Activated naive CD4-positive, alpha-beta T cell treated with anti-CD3 and anti-CD28 coated beads for 36 hours (primary cell): ENCODE measurements at places on chromosomes 2 and 18.

DNA sequence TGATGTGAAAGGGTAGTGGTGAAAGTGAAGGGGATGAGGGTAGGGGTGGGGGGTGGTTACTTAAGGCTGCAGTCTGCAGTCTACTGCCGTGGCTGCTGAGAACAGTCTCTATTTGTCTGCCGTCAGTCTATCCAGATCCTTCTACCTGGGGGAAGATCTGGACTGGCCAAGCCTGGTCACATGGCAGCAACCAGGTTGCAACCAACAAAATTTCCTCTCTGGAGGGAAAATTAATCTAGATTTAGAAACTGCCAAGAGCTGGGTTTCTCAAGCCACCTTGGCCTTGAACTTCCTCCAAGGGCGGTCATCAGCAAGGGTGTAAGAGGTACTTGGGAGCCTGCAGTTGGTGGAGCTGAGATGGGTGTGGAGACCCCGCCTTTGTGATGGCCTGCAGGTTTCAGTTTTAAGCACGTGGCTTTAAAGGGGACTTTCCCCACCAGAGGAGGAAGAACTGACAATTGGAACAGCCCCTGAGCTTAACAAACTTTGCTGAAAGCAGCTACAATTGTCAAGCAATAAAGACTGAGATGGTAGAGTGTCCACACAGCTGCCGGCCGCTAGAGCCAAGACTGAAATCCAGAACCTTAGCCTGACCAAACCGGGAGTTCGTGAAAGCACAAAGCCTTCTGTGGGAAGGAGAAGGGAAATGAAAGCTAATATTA lies 31.4 kb upstream of the KCMF1 start:
- DNase-seq, result peak; percentile 78
- peaks cover 2% of the 10 kb centered on the region for H3K36me3 ChIP-seq
- no peaks in the 10 kb centered on the region for H3K27me3 ChIP-seq
- H3K4me3 ChIP-seq, result peak overlapping the region; percentile 72

- no peaks in the 10 kb centered on the region for H3K36me3 ChIP-seq
- no peaks in the 10 kb centered on the region for H3K4me1 ChIP-seq
- no peak overlapping the region for H3K4me3 ChIP-seq
- H3K27me3 ChIP-seq, result no peaks in the 10 kb centered on the region
- H3K27ac ChIP-seq, result no peak overlapping the region
Observed at GRCh38 chr2:43070676-43071502, 155.5 kb downstream of the ZFP36L2 start.

DNA sequence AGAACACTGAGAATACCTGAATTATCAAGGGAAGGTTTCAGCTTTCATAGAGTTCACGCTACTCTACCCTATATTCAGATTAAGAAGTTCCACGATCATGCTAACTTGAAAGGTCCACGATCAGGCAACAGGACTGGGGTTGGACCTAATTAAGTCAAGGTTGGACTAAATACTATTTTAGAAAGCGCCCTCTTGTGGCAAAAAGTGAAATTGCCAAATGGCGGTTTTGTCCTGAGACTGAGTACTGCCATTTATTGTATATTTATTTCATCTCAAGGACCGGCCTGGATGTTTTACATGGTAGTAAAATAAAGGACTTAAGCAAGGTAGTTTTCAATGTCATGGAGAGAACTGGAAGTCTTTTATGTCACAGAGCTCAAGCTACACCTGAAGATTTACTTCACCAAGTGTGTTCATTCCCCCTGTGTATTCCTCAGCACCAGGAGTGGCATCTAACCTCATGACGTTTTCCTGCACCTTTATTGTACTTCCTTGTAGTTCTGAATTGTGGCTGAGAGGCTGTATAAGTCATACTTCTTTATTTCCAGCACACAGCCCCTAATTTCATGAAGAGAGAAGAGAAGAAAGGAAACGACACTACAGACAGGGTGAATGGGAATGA lies 56.8 kb downstream of the SRD5A2 start:
- no peak overlapping the region for H3K4me3 ChIP-seq
- H3K36me3 ChIP-seq, result no peaks in the 10 kb centered on the region
- peaks cover 10% of the 10 kb centered on the region for H3K27me3 ChIP-seq
- DNase-seq, result peak; percentile 74
- no peaks in the 10 kb centered on the region for H3K4me1 ChIP-seq
- H3K27ac ChIP-seq, result no peak overlapping the region

DNA sequence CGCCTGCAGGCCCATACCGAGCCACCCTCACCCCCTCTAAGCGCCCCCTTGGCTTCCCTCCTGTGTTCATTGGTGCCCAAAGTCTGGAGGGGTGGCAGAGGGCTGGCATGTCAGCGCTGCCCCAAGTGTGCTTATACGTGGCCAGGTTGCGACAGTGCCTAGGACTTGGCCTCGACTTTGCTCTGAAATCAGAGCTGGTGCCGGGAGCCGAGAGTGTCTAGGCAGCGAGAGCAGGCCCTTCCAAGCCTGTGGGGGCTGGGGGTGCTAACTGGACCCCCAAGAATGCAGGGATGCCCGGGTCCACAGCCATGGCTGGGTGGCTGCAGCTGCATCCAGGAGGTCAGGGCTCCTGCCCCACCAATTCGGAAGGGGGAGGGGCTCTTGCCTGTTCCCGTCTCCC lies 95.6 kb upstream of the MGAT5 start:
- H3K4me1 ChIP-seq, result peaks cover 39% of the 10 kb centered on the region
- no peaks in the 10 kb centered on the region for H3K27me3 ChIP-seq
- no peak overlapping the region for H3K4me3 ChIP-seq
- peaks cover 8% of the 10 kb centered on the region for H3K36me3 ChIP-seq
- DNase-seq, result no peak

GRCh38 chr2:88753833-88754584 lies 62.5 kb downstream of the RPIA start:
- H3K27ac ChIP-seq, result peak overlapping the region; percentile 98
- no peaks in the 10 kb centered on the region for H3K27me3 ChIP-seq
- DNase-seq, result peak; percentile 79
- H3K4me1 ChIP-seq, result peaks cover 57% of the 10 kb centered on the region
- peaks cover 79% of the 10 kb centered on the region for H3K36me3 ChIP-seq

GRCh38 chr2:233059797-233060500 lies at the start of gene INPP5D:
Gene INPP5D, plus strand, starts transcription at chr2:233060342. Its CDS starts 137 bp downstream, at chr2:233060479.
- H3K4me1 ChIP-seq, result peaks cover 33% of the 10 kb centered on the region
- no peaks in the 10 kb centered on the region for H3K27me3 ChIP-seq
- H3K36me3 ChIP-seq, result peaks cover 10% of the 10 kb centered on the region
- peak within 1 kb of the TSS; percentile 98 for H3K4me3 ChIP-seq

DNA sequence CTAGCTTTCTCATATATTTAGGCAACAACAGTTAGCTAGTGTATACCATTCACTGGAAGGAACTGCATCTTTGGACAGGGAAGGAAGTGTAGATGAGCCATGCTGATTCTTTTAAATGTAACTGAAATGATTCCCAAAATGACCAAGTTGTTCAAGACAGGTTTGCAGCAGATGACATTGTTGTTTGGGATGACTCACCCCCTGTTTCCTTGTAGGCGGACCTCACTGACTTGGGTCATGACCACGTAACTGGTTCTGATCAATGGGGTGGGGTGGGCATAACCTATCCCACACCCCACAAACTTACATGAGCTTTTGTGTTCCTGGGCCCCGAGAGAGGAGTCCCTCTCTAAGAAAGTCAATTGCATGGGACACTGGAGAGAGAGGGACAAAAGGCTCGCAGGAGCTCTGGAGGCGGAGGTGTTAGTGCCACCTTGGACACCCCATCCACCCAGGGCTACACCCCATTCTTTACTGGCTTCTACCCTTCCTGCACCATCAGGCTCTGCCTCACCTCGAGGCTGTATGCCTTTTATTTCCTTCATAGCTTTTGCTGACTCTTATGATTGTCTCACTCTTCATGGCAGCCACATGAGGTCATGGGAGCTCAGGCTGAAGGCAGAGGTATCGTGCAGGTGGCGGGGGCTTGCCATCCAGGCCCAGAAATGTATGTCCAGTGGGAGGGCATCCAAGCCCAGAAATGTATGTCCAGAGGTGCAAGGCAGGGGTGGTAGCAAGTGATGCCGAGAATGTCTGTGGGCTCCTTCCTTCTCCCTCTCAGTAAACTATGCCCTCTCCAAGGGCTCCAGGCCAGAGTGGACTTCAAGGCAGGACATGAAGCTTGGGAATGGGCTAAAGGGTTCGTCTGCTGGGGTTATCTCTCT lies 108.0 kb downstream of the TWIST2 start:
- H3K36me3 ChIP-seq, result no peaks in the 10 kb centered on the region
- H3K27me3 ChIP-seq, result peaks cover 29% of the 10 kb centered on the region
- no peak overlapping the region for H3K4me3 ChIP-seq
- DNase-seq, result no peak

DNA sequence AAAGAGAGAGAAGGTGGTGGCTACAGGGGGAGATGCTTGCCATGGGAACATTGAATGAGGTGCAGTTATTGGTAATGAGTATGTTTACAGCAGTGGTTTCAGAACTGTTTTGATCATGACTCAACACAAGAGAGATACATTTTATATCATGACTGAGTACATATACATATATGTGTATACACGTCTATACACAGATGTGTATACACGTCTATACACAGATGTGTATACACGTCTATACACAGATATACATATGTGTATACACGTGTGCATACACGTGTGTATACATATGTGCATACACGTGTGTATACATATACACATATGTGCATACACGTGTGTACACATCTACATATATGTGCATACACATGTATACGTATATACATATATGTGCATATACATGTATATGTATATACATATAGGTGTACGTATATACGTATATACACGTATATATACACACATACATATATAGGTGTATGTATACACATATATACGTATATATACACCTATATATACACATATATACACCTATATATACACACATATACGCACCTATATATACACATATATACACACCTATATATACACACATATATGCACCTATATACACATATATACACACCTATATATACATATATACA lies 518.5 kb downstream of the TSN start:
- no peaks in the 10 kb centered on the region for H3K36me3 ChIP-seq
- H3K4me3 ChIP-seq, result no peak overlapping the region

GRCh38 chr2:108594982-108595464 lies 60.8 kb downstream of the LIMS1 start:
- H3K4me3 ChIP-seq, result no peak overlapping the region
- no peak overlapping the region for H3K27ac ChIP-seq
- H3K4me1 ChIP-seq, result peaks cover 43% of the 10 kb centered on the region

DNA sequence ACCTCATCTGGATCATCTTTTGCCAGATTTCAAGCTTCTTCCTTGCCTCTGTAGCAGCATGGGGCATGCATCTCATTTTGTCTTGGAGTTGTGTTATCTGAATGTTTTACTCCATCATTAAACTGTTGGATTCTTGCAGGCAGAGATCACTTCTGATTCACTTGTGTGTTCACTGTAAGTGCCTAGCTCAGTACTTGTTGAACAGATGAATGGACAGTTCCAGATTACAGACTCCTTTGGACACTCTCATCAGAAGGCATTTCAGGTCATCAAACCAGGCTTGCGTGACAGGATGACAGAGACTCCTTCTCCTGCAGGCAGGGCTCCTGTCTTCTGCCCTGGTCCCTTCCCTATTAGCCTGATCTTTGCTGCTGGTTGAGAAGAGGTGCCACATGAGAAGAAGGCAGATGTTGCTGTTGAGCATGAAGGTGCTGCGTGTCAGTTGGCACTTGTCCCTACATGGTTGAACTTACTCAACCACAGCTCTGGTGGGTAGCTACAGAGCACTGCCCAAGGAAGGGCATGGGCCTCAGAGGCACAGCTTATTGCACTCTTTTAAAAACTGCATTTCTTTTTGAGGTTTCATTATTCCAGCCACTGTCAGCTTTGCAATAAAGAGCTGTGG lies 58.9 kb downstream of the INPP4A start:
- H3K27ac ChIP-seq, result no peak overlapping the region
- H3K27me3 ChIP-seq, result no peaks in the 10 kb centered on the region
- peaks cover 88% of the 10 kb centered on the region for H3K4me1 ChIP-seq
- DNase-seq, result no peak
- H3K4me3 ChIP-seq, result no peak overlapping the region

GRCh38 chr2:11784747-11785610 lies 38.5 kb downstream of the LPIN1 start:
- H3K27ac ChIP-seq, result no peak overlapping the region
- H3K4me3 ChIP-seq, result no peak overlapping the region
- no peaks in the 10 kb centered on the region for H3K27me3 ChIP-seq
- no peaks in the 10 kb centered on the region for H3K4me1 ChIP-seq
- H3K36me3 ChIP-seq, result peaks cover 74% of the 10 kb centered on the region

DNA sequence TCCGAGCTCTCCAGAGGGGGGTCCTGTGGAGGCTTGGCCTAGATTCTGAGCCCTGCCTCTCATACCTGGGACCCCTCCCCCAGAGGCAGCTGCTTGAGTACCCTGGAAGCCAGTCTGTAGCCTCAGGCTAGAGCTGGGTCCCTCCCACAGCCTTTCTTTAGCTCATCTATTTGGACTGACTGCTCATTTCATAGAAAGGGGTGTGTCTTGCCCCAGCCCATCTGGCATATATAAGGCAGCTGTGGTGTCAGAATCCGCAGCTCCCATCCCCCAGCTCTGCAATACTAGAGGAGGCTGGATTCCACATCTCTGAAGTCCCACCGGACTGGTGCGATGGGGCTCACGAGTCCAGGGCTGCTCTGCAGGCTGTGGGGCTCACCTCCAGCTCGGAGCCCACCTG lies 26.1 kb downstream of the MPHOSPH10 start:
- no peaks in the 10 kb centered on the region for H3K27me3 ChIP-seq
- H3K4me1 ChIP-seq, result peaks cover 2% of the 10 kb centered on the region
- H3K36me3 ChIP-seq, result no peaks in the 10 kb centered on the region

- no peak overlapping the region for H3K4me3 ChIP-seq
- no peaks in the 10 kb centered on the region for H3K36me3 ChIP-seq
- no peaks in the 10 kb centered on the region for H3K4me1 ChIP-seq
Observed at GRCh38 chr2:192960945-192961344, 766.2 kb upstream of the TMEFF2 start.

- H3K27ac ChIP-seq, result no peak overlapping the region
- no peaks in the 10 kb centered on the region for H3K36me3 ChIP-seq
- DNase-seq, result no peak
- no peak overlapping the region for H3K4me3 ChIP-seq
Observed at GRCh38 chr2:65402323-65402722, 30.1 kb downstream of the SPRED2 start.

DNA sequence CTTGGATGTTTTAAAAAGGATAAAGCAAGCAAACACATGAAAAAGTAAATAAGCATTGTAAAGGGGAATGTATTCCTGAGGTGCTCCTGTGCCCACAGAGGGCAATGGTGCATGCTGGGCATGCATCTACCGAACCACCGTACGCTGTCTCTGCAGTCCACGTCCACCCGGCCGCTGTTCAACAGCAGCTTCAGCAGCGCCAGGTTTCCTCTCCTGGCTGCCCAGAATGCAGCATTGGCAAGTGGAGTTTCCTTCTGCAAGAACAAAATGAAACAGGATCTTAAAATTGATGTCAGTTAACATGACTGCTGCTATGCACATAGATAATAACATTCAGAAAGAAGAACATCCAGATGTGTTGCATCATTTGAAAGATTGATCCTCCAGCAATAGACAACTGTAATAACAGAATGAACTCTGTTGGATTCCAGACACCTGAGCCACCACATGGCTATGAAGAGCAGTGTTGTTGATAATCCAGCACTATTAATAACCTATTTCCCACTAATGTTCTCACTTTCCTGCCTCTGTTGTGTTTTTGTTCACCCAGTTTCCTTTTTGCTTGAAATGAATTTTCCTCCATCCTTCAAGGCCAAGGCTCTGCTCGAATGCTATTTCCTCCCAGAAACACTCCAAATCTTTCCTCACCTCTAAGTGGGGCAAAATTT lies 13.6 kb downstream of the ANKRD29 start:
- H3K4me3 ChIP-seq, result no peak overlapping the region
- H3K4me1 ChIP-seq, result peaks cover 3% of the 10 kb centered on the region
- DNase-seq, result no peak
- no peak overlapping the region for H3K27ac ChIP-seq
